ENCODE measurements at places on chromosomes 3 and 15.

- no peak for DNase-seq
These were observed 28.8 kb upstream of the IGSF11 start for GRCh38 chr3:119063471-119063870.

DNA sequence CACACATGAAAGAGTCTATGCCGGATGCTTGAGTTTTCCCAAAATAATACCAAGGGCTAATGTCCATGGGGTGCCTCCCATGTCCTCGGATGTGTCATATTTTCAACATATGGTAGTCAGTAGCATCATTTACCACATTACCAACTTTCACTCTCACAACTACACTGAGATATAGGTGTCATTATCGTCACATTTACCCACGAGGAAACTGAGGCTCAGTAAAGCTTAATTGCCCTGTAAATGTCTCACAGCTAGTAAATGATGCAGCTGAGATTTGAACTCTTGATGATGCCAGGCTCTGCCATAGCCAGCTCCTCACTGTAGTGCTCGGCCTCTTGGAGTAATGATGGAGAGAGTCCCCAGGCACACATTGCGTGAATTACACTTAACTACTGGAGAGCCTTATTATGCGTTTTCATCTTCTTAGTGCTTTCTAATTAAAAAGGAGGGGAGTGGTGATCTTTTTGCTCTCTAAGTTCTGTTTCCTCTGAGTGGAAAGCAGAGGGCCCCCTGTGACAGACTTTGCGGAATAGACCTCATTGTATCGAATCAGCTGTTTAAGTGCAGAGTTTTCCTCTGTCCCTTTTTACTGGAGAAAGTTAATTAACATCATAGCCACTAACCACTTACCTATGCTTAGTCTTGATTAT lies 142.0 kb upstream of the SLCO3A1 start:
- DNase-seq: no peak

- DNase-seq: no peak
These were observed 39.5 kb downstream of the MECOM start for GRCh38 chr3:169623971-169624370.

GRCh38 chr15:79053894-79054293 lies 36.7 kb downstream of the RASGRF1 start:
- DNase-seq: no peak

- no peak for DNase-seq
These were observed 88.6 kb upstream of the FAM3D start for GRCh38 chr3:58755150-58755549.

DNA sequence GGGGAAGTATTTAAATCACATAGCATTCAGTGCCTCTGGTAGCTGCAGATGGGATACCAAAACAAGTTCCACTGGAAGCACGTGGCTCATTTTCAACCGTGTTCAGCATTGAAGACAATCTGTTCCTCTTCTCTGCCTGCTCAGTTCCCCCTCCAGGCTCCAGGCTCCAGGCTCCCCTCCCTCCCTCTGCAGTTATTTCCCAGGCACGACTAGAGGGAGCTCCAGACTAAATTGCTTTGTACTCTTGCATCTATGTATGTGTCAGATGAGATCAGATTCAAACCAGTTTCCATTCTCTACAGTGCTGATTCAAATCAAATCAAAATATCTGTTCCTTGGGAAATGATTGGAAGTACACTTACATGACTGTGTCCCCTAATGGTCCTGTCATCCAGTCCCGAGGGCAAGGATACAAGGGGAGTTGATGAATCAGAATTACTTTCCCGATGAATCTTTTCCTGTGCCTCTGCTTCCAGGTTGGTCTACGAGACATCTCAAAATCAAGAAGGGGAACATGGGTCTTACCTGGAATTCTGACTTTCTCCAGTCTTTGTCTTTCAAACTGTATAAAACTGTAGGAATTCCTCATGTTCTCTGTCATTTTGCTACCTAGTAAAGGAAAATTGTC lies 600.5 kb downstream of the EDEM1 start:
- peak; percentile 6 for DNase-seq

DNA sequence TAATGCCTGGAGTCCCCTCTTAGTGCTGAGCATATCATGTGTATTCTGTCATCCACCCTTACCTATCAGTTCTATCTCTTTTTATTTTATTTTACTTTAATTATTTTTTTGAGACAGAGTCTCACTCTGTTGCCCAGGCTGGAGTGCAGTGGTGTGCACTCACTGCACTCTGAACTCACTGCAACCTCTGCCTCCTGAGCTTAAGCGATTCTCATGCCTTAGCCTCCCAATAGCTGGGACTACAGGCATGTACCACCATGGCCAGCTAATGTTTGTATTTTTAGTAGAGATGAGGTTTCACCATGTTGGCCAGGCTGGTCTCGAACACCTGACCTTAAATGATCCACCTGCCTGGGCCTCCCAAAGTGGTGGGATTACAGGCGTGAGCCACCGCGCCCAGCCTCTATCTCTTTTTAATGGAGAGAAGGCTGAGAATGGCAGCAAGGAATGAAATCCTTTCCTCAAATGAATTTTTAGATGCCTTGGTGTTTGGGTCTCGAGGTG lies 11.4 kb downstream of the SACM1L start:
- DNase-seq: no peak

DNA sequence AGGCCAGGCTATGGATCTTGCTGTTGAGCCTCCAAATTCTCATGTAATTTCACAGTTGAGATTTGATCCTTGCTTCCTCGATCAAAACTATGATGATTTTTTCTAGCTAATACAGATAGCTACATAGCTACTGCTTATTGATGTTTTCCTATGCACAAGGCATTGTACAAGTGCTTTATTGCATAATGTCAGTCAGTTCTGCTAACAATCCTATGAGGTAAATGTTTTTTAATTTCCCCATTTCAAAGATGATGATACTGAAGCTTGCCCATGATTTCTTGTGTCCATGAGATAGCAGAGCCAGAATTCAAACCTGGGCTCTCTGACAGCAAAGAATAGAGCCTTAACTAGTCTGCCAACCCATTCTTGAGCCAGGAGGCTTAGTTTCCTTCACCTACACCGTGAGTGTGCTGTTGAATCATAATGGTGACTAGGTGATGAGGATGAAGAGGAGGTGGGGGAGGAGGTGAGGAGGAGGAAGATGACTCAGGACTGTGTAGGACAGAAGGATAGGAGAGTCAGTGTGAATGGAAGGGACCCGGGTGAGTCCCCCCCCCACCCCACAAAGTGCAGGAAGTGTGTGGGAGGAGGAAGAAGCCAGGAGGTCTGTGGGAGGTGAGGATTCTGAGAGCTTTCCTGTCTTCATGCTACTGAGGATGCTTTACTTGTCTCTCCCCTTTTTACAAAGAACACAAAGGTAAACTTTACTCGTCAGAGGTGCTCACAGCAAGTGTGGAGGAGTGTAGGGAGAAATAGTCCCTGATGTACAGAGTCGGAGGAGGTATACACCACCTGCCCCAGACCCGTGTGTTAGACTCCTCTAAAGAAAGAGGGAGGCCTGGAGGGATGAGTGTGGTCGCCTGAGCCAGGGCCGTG lies 3.6 kb downstream of the TAGLN3 start:
- peak; percentile 68 for DNase-seq

DNA sequence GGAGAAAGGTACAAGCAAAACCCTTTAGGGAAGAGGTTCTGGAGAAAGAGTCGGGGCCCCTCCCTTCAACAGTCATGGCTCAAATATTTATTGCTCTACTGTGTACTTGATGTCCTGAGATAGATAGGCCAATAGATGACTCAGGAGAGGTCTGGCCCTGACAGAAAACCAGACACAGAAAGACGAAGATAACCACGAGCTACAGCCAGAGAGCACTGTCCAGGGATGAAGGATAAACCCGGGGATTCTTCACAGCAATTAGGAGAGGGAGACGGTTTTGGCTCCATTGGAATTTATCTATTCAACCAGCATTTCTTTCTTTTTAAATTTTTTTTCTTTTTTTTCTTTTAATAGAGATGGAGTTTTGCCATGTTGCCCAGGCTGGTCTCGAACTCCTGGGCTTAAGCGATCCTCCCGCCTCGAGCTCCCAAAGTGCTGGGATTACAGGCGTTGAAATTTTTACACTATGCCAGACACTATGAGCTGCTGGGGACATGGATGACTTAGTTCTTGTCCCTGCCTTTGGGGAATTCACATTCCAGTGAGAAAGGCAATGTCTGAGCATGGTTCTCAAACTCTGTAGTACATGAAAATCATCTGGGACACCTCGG lies 4.6 kb upstream of the CIDEC start:
- DNase-seq: peak; percentile 89

- no peak for DNase-seq
These were observed 804.1 kb upstream of the LMCD1 start for GRCh38 chr3:7697548-7697947.

DNA sequence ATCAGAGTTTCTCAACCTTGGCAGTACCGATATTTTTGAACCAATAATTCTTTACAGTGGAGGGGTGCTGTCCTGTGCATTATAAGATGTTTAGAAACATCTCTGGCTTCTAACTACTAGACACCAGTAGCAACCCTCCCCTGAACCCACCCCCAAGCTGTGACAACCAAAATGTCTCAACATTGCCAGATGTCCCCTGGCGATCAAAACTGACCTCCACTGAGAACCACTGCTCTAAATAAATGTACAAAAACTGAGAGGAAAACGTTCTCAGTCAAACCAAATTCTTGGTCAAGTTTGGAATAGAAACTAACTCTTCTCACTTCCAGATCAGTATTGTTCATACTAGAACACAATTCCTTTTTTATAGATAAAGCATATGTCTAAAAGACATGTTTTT lies 58.5 kb downstream of the GPR160 start:
- no peak for DNase-seq

GRCh38 chr3:115713284-115713683 lies 90.0 kb downstream of the GAP43 start:
- DNase-seq: peak; percentile 72

- DNase-seq: no peak
These were observed 179.4 kb upstream of the LRRN1 start for GRCh38 chr3:3619815-3620214.

GRCh38 chr15:92400573-92400972 lies 6.9 kb downstream of the ST8SIA2 start:
- DNase-seq: no peak

DNA sequence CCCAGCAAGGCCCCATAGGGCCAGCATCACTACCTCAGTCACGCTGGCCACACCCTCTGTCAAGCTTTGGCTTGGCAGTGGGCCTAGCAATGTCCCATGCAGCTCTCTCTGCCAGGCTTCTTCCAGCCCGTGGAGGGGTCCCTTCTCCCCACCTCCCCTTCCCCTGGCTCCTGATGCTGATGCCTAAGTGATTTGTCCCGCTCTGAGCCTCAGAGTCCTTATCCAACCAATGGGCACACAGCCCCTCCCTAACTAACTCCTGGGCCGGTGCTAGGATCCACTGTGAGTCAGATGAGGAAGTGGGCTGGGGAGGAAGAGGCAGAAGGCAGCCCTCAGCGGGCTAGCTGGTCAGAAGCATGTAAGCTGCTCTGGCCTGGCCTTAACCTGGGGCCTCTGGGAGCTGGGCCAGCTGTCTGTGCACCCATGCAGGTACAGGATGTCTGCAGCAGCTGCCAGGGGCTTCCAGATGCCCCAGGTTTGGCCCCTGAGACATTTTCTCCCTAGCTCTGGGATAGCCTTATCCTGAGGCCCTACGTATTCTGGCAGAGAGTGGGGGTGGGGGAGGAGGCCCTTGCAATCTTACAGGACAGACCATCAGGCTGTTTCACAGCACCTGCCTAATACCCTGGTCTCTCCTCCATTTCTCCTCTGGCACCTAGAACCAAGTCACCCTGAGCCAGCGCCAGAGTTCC lies 740 bp upstream of the ZBTB47 start:
- DNase-seq: peak; percentile 76

DNA sequence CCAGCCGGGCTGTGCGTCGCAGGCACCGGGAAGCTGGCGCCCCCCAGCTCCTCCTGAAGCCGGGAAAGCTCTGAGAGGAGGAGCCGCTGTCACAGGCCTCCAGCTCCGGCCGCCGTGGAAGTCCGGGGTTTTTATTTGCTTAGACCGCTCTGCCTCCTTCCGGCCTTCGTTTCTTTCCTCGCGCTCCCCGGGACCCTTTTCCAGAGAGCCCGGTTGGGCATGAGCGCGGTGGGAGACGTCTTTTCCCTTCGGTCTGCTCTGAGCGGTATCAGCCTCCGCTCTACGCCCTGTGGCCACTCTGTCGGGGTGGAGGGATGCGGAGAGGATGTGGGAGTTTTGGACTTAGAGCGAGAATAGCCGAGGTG lies 559 bp downstream of the SENP5 start:
- peak; percentile 16 for DNase-seq

GRCh38 chr15:60740231-60740630 lies 261.3 kb upstream of the ICE2 start:
- no peak for DNase-seq

GRCh38 chr15:25182098-25182478 lies 227.3 kb downstream of the SNRPN start:
- DNase-seq: no peak

DNA sequence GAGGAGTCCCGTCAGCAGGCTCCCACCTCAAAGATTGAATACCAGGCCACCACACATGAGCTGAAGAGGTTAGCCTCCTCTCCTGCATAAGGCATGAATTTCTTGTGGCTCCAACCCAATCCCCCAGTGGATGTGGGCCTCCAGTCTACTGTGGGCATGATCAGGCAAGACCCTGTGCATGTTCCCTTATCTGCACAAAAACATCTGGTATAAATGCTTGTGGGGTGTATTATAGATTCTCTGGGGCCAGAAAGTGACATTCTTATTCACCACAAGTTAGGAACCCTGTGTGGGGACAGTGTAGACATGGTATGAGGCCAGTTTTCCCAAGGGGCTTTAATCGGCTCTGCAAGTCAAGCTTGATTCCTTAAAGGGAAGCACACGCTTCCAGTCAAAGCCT lies 18.2 kb upstream of the UBP1 start:
- no peak for DNase-seq

DNA sequence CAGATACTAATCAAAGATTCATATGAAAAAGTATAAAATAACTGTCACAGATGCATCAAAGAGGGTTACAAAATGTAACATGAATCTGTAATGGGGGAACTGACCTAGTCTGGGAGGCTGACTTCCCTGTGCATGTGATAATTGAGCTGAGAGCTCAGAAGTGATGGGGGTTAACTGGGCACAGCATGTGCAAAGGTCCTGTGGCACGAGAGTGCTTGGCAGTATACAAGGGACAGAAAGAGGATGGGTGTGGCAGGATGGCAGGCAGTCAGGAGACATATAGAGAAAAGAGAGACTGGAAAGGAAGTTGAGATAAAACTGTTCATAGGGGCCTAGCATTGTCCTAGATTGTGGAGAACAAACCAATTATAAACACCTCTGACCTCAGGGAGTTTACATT lies 47.8 kb upstream of the IREB2 start:
- DNase-seq: no peak

DNA sequence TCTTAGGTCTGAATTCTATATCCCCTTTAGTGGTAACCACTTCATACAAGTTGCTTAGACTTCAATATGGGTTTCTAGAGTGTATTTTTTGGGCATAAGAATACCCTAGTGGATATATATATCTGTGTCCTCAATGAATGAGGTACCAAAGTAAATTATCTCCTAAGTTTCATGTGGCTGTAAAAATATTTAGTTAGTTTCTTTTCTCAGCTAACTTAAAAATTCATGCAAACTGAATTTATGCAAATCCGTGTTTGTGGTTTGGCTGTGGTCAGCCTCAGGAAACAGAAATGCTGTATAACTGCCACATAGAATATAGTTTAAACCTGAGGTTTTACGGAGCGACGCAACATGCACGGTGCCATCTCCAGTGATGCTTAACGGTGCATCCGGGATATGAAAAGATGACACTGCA lies 80.3 kb downstream of the PEX5L start:
- no peak for DNase-seq

- no peak for DNase-seq
These were observed 39.2 kb downstream of the MCTP2 start for GRCh38 chr15:94270570-94270969.
